ENCODE measurements at places on chromosomes 3 and 15.

GRCh38 chr3:189787632-189788031 is 156.4 kb downstream of the TP63 start:
- DNase-seq, result no peak

- no peak for DNase-seq
Observed at GRCh38 chr3:141328286-141329166, 39.8 kb upstream of the ZBTB38 start.

GRCh38 chr3:194397757-194398312 is 1.2 kb downstream of the GP5 start:
- DNase-seq, result no peak

DNA sequence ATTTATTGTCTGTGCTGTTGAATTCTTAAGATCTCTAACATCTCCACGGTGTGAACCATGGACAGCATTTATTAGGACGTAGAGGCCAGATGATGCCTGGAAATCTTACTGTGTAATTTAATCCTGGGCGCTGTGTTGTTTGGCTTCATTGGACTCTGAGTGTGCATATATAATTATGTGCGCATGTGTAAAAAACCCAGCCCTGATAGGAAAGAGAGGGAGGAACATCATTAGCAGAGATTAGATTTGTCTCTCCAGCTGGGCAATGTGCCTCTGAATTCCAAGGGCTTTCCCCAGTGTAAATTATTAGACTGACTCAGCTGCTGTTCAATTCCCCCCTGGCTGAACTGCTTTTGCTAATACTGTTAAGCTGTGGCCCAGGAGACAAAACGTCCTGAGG is 39.6 kb downstream of the MAP3K13 start:
- DNase-seq, result no peak

DNA sequence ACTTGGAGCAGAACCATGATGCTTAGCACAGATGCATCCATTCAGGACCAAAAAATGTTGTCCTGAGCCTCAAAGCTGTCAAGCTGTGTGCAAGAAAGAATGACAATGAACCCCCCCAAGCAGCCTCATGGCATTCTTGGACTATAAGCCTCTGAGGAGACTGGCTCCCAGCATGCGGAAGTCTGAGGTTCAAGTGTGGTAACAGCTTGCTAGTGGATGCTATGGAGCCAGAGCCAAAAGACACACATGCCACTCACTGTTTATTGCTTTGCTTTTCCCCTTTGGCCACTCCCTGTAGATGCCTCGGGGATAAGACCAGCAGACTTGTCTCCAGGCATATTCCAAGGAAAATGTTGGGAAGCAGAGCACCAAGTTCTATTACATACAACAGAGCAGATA is 38.2 kb upstream of the SNRK start:
- no peak for DNase-seq

DNA sequence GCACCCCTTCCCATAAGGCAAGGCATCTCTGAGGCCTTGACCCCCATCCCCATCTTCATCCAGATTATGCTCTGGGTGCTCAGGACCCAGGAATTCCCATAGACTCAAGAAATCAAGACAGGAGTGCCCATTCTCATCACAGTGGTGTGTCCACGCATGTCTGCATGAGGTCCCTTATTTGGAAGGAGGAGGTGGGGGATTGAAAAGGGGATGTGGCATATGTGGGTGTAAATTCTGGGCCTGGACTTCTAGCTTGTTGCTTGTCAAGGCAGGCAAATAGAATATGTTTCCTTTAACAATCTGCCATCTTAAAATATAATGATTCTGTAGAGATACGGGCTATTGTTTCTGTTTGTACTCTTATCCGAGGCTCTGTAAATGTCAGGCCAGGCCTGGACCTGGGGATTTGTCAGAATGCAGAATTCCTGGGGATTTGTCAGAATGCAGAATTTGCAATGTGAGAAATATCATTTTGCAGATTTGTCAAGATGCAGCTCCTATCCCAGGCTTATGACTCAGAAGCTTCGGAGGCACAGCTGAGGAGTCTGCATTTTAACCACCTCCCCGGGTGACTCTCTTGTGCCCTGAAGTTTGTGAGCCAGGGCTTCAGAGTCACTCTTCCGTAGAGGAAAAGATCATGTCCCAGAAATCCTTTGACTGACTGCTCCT is 157.8 kb downstream of the SV2B start:
- DNase-seq, result no peak

DNA sequence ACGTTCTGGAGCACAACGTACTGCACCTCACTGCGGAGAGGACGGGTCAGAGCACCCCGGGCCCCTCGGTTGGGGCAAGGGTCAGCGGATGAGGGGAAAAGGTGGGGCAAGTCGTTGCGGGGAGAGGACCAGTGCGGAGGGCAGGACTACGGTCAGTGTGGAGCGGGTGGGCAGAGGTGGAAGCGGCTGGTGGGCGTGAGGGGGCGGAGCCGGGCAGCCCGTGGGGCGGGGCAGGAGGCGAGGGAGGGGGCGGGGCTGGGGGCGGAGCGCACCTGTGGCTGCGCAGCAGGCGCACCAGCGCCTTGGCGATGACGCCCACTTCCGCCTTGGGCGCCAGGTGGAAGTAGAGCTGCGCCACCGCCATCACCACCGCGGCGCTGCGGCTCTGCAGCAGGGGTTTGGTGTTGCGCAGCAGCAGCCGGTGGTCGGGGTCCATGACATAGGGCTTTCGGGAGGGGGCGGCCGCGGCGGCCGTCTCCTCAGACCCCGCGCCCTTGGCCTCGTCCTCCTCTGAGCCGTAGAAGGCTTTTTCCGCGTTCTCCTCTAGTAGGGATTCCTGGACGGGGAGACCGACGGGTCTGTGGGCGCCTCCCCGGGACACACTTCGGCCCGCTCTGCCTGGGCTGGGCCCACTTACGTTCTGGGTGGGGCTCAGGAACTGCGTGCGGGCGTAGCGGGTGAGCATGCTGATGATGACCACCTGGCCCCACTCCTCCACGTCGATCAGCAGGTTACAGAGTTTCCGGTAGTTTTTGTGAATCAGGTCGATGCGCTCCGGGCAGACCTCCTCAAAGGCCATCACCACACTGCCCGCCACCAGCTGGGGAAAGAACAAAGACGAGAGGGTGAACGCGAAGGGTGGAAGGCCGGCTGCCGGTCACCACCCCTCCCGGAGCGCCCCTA is 29.2 kb downstream of the AP3B2 start:
- DNase-seq, result peak; percentile 92

- DNase-seq, result no peak
Observed at GRCh38 chr3:187002915-187003314, 72.6 kb downstream of the ST6GAL1 start.

GRCh38 chr3:13506680-13507079 is 26.6 kb downstream of the HDAC11 start:
- DNase-seq, result no peak

DNA sequence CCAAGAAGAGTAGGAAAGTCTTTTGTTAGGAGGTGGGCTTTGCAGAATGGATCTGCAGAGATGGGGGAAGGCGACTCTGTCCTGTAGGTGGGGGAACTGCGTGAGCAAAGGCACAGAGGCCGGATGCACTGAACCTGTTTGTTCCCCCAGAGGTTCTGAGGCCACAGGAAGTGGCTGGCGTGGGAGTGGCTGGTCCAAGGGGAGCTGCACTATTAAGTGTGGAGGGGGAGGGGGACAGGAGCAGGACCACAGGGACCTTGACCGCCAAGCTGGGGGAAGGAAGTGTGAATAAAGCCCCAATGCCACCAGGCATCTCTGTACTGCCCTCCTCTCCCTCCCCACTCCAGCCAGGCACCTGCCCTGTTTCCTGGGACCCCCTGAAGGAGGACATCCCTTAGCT is 51.8 kb downstream of the CYP11A1 start:
- DNase-seq, result no peak

DNA sequence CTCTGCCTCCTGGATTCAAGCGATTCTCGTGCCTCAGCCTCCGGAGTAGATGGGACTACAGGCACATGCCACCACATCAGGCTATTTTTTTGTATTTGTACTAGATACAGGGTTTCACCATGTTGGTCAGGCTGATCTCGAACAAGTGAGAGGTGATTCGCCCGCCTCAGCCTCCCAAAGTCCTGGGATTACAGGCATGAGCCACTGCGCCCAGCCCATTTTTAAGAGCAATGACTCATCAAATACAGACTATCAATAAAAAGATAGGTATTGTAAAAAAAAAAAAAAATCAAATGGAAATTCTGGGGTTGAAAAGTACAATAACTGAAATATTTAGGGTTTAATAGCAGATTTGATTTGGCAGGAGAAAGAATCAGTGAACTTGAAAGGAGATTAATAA is 129.0 kb downstream of the TJP1 start:
- DNase-seq, result peak; percentile 61

DNA sequence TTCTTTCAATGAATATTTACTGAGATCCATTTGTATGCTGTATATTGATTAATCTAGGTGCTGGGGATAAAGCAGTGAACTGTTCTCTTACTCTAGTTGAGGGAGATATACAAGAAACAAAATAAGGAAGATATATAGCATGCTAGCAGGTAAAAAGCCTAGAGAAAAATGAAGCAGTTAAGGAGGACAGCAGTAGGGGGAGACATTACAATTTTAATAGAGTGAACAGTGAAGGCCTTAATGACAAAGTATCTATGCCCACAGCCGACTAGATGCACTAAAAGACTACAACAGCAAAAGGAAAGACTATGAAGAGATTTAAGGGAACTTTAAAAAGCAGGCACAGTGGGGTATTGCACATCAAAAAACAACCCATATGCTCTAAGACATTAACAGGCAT is 81.4 kb downstream of the XRN1 start:
- no peak for DNase-seq

DNA sequence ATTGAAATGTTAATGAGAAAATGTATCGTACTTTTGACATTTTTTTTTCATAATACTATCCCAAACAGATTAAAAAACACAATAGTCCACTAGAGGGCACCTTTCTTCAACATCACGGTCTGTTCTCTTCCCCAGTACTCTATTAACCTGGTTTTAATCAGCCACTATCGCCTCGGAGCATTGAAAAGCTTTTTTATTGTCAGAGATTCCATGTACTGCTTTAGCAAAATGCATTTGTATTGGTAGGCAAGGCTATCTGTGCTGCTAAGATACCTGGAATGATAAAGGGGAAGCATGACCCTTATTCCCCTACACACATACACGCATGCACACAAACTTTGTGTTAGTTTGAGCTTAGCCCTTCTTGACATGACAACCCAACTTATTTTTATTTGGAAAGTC is 160.1 kb upstream of the IL12A start:
- no peak for DNase-seq

DNA sequence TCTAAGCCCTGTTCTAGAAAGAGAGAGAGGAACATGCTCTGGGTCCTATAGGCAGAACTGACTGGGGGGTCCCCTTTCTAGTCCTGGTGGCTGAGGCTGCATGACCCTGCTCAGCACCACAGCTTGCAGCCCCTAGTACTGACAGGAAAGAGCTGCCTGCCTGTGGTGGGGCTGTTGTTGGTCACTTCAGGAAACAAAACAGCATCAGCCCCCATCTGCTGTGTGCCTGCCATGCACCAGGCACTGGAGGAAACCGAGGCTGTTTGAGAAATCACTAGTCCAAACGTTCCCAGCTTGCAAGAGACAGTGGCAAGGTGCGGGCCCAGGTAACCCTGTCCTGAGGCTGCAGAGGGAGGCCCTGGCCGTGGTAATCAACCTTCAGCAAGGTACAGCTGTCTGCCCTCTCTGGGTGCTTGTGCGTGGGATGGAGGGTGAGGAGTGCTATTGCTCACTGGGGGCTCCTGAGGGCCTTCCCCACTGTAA is 90.6 kb downstream of the IQSEC1 start:
- no peak for DNase-seq

- no peak for DNase-seq
Observed at GRCh38 chr3:123521179-123521969, 63.5 kb downstream of the HACD2 start.

- no peak for DNase-seq
Observed at GRCh38 chr15:32676169-32676568, 34.7 kb downstream of the SCG5 start.

GRCh38 chr3:50264383-50264963 is 4.5 kb upstream of the SEMA3B start:
- peak; percentile 87 for DNase-seq

- no peak for DNase-seq
Observed at GRCh38 chr3:141308588-141309218, 59.6 kb upstream of the ZBTB38 start.

DNA sequence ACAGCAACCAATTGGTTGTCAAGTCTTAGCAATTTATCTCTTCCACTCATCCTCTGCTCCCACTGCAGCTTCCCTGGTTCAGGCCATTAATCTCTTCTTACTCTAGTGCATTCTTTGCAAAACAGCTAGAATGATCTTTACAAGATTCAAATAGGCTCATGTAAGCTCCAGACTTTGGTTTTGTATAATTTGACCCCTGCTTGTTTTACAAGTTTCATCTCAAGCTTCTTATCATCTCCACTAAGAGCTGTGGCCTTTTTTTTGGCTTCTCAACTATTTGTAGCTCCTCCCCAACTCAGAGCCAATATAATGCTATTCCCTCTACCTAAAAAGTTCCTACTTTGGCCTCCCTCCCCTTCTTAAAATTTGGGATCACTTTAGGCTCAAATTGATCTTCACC is 121.8 kb downstream of the GOLIM4 start:
- no peak for DNase-seq

GRCh38 chr3:45507820-45508317 is 86.7 kb upstream of the LIMD1 start:
- no peak for DNase-seq

- no peak for DNase-seq
Observed at GRCh38 chr3:128517648-128518047, 24.6 kb upstream of the GATA2 start.

- no peak for DNase-seq
Observed at GRCh38 chr3:126360714-126361060, 3.5 kb upstream of the KLF15 start.

- no peak for DNase-seq
Observed at GRCh38 chr3:149470381-149470780, 4.1 kb upstream of the TM4SF4 start.

- no peak for DNase-seq
Observed at GRCh38 chr3:142077859-142078500, 71.4 kb downstream of the TFDP2 start.

DNA sequence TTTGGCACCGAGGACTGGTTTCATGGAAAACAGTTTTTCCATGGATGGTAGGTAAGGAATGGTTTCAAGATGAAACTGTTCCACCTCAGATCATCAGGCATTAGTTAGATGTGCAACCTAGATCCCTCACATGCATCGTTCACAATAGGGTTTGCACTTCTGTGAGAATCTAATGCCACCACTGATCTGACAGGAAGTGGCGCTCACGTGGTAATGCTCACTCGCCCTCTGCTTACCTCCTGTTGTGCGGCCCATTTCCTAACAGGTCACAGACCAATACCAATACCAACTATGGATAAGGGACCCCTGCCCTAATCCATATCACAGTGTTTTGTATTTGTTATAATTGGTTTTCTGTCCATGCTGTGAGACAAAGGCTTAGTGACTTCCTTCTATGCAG is 58.9 kb downstream of the SLMAP start:
- no peak for DNase-seq

DNA sequence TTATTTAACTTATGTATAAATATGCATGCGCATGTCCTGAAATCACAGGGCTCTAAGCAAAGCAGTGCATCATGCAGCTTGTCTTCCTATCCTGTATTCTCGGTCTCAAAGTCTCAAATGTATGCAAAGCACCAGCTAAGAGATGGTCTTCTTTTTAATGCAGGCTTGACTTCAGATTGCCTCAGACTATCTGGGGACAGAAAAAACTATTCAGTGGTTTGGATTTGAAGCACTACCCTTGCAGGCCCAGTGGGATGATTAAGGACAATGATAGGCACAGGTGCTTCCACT is 18.5 kb upstream of the NMNAT3 start:
- no peak for DNase-seq

All from RWPE2 (cell line).